ENCODE measurements at places on chromosomes 3 and 15.

- no peak for DNase-seq
These were observed 83.2 kb upstream of the PLSCR4 start for GRCh38 chr3:146334151-146334550.

DNA sequence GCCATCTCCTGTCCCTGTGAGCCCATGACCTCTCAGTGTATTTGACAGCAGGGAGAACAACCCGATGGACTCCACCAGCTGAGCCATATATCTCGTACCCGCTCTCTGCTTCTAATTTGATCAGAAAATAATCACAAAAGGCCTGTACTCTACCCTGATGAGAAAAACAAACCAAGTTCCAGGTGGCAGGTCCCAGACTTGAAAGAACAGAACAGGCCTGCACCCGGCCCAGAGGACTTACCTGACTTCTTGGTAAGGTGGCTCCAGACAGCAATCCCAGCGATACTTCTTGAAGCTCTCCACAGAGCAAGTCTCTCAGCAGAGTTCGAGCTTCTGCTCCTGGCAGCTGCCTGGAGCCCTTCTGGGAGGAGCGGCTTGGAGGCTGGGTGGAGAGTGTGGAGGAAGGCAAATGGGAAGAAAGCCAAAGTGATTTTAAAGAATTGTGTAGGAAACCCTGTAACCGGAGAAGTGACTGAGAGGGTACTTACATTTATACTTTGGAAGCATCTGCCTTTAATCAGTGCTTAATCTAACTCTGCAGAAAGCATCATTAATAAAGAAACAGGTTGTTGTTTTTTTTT, 91.6 kb downstream of the SCN11A start:
- DNase-seq, result peak; percentile 77

- DNase-seq, result no peak
These were observed 63.1 kb downstream of the TNIK start for GRCh38 chr3:171397089-171397488.

GRCh38 chr3:154180836-154181691, 59.9 kb downstream of the ARHGEF26 start:
- no peak for DNase-seq

- DNase-seq, result no peak
These were observed 101.0 kb upstream of the IQSEC1 start for GRCh38 chr3:13174011-13174802.

GRCh38 chr3:118512301-118512700, 522.3 kb downstream of the IGSF11 start:
- no peak for DNase-seq

GRCh38 chr3:193922034-193922774, 213.7 kb upstream of the HES1 start:
- no peak for DNase-seq

- no peak for DNase-seq
These were observed 35.2 kb downstream of the MGLL start for GRCh38 chr3:127787071-127787490.

- peak; percentile 71 for DNase-seq
These were observed 13.2 kb upstream of the TMEM212 start for GRCh38 chr3:171829841-171830517.

GRCh38 chr3:135915206-135915605, 50.3 kb upstream of the PPP2R3A start:
- DNase-seq, result no peak

DNA sequence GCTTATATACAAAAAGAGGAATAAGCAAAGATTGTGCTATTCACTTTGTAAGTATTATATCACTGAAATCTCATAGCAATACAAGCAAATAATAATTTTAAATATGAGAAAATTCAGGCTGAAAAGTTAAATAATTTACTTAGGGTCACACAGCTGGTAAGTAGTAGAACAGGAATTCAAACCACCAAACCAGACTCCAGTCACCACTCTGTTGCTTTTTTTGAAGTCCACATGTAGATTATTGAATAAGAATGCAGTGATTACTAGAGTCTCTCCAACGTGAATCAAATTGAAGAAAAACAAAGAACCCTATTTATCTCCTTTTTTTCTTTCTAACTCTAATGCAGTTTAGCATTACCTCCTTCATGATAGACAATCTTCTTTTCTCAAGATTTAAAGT, 15.9 kb downstream of the SPICE1 start:
- no peak for DNase-seq

DNA sequence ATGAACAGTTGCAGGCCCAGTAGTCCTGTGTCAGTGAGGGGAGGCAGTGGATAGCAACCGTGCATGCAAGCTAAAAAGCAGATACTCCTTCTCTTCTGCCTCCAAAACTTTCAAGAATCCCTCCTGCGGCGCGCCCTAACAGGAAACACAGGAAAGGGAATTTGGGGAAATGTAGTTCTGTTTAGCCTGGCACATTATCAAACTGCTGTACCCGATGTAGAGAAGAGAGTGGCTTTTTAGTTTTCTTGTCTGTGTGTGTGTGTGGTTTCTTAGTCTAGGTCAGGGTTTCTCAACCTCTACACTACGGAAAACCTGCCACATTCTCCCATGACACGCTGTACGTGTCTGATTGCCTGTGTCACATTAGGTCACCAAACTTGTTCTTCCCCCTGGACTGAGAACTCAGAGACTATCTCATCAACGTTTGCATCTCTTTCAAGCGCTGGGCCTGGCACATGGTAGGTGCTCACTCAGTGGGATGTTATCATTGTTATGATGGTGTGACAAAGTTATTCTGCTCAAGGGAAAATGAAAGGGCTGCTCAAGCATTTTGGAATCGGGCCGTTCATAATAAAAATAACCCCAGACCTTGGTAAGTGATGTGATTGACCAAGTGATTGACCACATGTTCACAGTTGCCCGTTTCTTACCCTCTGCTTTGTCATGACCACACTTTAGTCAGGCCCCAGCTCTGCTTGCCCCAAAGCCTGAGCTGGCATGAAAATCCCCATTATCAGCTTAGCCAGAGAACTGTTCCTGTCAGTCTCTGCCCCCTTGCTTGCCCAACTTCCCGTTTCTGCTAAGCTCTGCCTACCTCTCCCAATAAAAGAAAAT, 33.2 kb downstream of the TM4SF4 start:
- DNase-seq, result no peak

DNA sequence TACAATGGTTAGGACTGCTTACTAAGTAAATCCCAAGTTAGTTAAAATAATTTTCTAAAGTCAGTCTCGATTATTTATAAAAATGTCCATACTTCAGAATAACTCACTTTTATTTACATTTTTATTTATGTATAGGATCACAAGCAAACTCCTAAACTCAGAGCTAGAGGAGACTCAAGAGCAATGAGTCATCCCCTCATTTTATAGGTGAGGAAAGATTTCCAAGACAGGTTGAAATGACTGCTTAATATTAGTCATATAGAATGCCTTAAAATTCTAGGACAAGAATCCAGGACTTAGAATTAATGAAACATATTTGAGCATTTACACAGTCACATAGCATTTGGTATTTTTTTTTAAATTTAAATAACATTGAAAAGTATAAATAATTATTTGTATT, 983.8 kb downstream of the SI start:
- no peak for DNase-seq

GRCh38 chr15:89828281-89829145, 13.9 kb upstream of the ANPEP start:
- DNase-seq, result no peak

GRCh38 chr3:194472290-194472920, 14.4 kb downstream of the ATP13A3 start:
- no peak for DNase-seq

DNA sequence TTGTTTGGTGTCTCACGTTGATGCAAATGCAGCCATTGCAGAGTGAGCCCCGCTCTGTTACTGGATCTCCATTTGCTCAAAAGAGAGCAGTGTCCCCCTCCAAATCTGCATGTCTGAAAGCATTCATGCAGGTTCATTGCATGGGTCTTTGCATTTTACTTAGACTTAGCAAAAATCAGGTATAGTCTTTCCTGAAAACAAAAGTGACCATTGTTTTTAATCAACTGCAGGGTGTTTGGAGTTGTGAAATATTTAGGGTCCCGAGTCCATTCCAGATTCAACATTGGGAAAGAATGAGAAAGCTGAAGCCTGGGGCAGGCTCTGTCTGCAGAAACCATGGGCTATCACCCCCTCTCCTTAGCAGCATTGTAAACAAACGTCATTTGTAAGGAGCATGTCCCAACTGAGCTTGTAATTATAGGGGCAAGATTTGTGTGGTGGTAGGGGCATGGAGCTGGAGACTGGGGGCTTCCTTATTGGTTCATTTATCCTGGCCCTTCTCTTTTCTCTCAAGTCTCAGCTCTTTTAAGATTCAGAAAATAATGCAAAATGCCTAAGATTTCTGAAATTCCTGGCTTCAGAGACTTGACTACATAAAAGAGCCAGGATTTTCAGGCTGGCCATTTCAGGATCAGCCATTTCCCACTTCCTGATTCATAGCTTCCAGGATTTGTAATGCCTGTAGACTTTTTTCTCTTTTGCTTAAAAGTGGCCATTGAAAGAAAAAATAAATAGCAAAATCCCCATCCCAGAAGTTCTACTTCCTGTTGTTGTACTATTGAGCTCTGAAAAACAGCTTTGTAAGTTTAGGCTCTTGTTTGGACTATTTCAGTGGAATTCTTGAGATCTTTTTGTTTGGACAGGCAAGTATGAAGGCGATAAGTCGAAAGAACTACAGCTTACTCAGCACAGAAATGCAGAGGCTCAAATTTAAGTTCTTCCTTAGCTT, 23.0 kb downstream of the IGF1R start:
- DNase-seq, result no peak

DNA sequence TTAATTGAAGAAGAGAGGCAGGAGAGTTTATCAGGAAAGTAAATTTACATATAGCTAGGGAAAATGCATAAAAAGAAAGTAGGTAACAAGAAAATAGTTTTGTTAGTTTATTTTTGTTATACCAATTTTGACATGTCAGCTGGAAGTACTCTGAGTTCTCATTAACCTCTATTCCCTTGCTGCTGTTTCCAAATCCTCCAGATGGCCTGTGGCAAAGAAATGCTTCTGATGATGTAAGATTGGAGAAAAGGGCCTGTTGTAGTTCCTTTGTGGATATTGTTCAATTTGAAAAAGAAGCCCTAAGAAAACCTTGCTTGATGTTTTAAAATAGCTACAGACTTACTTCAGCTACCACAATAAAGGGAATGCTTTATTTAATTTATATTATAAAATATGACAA, 192.9 kb upstream of the SLITRK3 start:
- no peak for DNase-seq

DNA sequence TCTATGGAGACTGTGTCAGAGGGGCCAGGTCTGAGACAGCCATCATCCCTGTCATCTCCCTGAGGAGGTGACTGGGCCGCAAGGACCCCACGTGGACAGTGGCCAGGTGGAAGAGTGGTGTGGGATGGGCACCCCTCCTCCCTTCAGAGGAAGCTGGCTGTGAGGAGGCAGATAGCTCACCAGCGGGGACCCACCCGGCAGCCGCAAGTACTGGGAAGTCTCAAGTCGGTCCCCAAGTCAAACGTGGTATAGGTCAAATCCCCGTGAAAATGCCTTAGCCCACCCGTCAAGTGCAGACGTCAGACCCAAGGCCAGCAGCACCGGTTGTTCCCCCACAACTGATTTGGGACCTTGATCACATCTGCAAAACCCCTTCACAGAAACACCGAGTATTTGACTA, 12.3 kb upstream of the KLF13 start:
- DNase-seq, result no peak

- no peak for DNase-seq
These were observed 82.7 kb downstream of the STRIT1 start for GRCh38 chr3:155210736-155211135.

- no peak for DNase-seq
These were observed 68.6 kb downstream of the SLC6A6 start for GRCh38 chr3:14471016-14471415.

DNA sequence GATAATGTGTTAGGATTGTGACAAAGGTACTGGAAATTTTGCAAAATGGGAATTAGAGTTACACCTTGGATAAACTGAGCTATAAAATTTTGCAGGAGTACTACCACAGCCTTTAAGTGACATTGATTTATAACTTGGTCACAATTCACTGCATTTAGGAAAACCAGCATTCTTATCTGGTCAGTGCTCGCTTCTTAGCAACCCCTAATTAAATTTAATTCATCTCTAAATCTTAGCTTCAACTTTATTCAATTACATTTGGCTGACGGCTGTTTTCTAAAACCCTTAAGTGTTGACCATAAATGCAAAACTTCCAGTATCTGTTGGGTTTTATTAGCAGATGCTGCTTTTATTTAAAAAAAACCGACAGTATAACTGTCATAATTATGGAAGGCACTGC, 31.3 kb downstream of the TFRC start:
- no peak for DNase-seq

GRCh38 chr15:89679212-89679611, at the start of gene PLIN1:
PLIN1 (minus strand) TSS chr15:89679367; CDS start chr15:89677489, 1,878 bp downstream.
- no peak for DNase-seq

DNA sequence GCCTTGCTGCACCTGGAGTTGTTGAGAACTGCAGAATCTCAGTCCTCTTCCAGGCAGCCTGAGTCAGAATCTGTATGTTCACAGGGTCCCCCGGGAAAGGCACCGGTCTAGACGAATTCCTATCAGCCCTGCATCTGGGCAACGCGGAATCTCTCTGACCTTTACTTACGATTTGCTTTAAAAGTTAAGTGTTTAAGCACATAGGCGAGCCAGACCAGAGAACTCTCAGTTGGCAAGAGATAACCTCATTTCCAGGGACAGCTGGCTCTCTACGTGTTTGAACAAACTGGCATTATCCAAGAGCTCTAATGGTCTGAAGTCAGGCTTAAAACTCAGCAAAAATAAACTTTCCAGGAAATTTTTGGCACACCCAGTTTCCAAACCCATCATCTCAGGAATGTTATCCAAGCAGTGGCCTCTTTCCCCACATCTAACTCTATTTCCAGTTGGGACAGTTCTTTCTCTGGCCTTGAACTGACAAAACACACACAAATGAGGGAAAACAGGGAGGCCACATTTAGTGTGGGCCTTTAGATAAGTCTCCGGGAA, 53.4 kb downstream of the HES1 start:
- DNase-seq, result no peak

- DNase-seq, result no peak
These were observed 144.1 kb downstream of the FILIP1L start for GRCh38 chr3:99970198-99970597.

GRCh38 chr3:158570999-158571702, at the start of gene MLF1:
MLF1 (plus strand) TSS chr3:158571194; CDS start chr3:158571301, 107 bp downstream.
- DNase-seq, result peak; percentile 83

Measured in HFF-Myc (cell line).